ENCODE measurements at places on chromosomes 7 and 10. TPM values are rescaled to one million over a fixed set of nuclear protein-coding genes. Genes with fewer than 3 reads are reported as not detected.

DNA sequence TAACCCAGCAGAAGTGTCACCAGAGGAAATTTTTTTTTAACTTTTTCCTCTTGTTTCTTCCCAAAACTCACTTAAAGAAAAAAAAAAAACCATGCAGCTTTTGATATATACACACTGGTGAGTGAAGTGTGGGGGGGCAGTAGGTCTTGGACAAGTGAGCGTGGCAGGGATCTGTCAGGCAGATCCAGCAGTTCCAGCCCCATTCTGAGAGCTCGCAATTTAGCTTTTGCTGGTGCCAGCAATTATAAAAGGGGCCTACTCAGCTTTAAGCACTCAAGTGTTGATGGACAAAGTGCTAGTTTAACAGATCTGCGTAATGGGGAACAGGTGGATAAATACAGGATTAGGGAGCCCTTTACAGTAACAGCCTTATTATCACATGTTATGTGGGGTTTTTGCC lies 619.2 kb upstream of the GALNT17 start:
- no peak for DNase-seq

Gene OR2A42
- not detected for total RNA-seq

- no peak for DNase-seq
Observed at GRCh38 chr7:5404421-5404826, 19.2 kb downstream of the TNRC18 start.

DNA sequence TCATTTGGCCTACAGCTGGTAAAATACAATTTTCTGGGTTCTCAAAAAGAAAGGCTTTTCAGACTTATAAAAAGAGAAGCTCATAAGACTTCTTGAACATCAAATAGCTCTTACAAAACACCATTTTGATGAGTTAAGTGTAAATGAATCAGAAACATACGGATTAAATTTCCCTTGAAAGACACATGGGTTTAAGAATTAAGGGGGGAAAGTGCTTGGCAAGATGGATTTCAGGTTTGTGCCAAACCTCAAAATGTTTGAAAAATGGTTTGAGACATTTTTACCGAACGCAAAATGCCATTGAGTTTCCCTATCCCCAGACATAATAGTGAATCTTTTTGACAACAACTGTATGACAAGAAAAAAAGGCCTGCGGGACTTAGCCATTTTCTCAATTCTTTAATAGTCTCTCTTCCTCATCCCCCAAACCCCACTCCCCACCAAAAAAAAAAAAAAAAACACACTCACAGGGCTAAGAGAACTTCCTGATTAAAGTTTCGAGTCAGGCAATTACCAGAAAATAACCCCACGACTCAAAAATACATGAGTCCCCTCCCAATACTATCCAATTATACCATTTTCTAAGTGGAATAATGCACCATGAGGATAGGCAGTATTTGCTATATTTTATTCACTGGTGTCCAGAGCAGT lies 260.1 kb downstream of the TRIL start:
- no peak for DNase-seq

Gene TWNK
- 1.7 TPM for total RNA-seq

DNA sequence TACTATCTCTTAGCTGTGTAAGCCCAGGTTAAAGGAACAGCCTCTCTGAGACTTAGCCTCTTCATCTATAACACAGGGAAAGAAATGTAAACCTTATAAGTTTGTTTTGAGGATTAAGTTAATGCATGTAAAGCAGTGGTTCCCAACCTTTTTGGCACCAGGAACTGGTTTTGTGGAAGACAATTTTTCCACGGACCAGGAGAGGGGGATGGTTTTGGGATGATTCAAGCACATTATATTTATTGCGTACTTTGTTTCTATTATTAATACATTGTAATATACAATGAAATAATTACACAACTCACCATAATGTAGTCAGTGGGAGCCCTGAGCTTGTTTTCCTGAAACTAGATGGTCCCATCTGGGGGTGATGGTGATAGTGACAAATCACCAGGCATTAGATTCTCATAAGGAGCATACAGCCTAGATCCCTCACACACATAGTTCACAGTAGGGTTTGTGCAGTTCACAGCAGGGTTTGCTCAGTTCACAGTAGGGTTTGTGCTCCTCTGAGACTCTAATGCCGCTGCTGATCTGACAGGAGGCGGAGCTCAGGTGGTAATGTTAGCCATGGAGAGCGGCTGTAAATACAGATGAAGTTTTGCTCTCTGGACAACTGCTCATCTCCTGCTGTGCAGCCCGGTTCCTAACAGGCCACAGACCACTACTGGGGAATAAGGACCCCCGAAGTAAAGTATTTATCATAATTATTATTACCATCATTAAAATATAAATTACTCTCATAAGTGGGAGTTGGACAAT lies 41.3 kb upstream of the ANK3 start:
- no peak for DNase-seq

DNA sequence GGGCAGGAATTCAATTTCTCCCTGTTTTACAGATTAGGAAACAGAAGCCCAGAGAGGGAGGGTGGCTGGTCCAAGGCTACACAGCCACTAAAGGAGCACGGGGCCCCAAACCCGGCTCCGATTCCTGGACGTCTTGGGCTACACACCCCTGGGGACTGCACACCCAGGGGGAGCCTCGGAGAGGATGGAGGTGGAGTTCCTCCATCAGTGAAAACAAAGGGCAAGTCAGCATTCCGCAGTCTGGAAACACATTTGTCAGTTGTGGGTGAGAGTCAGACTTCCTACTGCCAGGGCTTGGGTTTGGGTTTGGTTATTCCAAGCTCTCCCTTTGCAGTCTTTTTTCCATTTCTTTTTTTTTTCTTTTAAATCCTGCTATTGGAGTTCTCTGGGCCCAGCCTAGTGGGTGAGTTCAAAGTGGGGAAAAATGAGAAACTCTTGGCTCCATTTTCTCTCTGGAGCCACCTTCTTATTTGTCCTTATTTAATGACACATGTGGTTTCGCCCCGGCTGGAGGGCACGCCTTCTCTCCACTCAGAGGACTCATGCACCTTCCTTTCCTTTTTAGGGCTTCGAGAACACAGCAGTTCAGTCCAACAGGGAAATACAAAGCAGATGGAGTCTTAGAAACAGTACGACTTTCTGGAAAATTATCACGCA lies 59.9 kb upstream of the AQP1 start:
- no peak for DNase-seq

Gene GBX1
- not detected for total RNA-seq

DNA sequence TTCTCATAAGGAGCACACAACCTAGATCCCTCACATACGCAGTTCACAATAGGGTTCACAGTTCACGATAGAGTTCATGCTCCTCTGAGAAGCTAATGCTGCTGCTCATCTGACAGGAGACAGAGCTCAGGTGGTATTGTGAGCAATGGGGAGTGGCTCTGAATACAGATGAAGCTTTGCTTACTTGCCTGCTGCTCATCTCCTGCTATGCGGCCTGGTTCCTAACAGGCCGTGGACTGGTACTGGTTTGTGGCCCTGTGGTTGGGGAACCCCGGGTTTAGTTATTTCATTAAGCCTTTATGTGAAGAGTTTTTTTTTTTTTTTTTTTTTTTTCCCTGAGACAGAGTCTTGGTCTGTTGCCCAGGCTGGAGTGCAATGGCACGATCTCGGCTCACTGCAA lies 19.4 kb downstream of the SLK start:
- no peak for DNase-seq

DNA sequence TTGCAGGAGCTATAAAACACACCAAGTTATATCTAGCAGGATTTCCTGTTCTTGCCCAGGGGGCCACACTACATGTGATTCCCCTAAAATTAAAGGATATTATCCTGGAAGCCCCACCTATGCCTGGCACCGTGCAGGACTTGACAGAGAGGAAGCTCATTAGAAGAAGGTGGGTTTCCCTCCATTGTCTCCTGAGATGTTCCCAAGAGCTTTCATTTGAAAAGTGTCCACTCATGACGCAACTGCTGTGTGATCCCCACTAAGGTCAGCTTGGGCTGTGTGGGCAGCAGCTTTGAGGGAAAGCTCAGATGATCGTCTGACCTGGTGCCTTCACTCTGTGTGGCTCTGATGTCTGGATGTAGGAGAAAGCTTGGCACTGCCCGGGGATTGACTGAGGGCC lies 53.5 kb downstream of the RAMP3 start:
- DNase-seq, result no peak

All from pancreas (tissue), 10 donors.